Hindlimb muscle (tissue), 1 donor: ENCODE measurements at places on chromosomes 1 and 21. TPM values are rescaled to one million over a fixed set of nuclear protein-coding genes. Genes with fewer than 3 reads are reported as not detected.
A peak's percentile ranks its signal among the peaks of the same experiment; 100 is the strongest.

GRCh38 chr21:36431252-36431651 is 46.1 kb downstream of the CHAF1B start:
- no peak for DNase-seq

DNA sequence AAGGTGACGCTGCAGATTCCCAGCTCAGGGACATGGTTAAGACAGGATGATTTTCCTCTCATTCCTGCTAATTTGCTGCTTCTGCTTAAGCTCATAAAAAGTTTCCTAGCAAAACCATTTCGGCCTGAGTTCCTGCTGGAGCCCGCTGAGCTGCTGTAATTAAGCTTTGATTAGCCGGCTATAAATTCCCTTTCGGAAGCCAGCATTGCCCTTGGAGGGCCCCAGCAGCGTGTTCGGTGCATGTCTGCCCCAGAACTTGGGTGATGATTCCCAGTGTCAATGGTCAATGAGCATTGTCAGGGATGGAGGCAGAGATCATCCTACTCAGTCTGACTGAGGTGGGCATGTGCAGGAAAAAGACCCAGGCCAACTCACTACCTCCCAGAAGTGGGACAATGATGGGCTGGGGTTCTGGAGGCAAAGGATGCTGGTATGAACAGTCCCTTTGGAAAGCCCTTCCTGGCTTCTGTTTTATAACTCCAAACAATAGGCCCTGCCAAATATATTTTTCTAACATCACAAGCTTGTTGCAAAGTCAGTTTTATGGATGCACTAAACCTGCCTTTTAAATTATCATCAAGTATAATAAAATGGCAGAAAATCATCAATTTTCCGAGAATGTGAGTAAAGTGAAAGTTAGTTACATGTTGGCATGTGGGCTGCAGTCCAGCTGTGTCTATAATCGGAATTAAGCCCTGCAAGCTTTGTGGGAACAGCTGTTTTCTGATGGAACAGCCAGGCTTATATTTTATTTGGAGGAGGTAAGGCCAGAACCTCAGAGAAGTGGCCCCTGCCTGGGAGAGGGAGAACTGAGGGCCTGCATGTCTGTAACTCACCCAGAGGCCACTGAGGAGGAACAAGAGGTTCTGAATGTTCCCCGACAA is 257.1 kb downstream of the GRIK3 start:
- no peak for DNase-seq

GRCh38 chr21:29018540-29018939 is 609 bp downstream of the RWDD2B start:
- DNase-seq: no peak

GRCh38 chr21:32131960-32132359 is 146.9 kb downstream of the MIS18A start:
- no peak for DNase-seq

GRCh38 chr1:203130358-203130985 is 2.9 kb downstream of the ADORA1 start:
- no peak for DNase-seq

DNA sequence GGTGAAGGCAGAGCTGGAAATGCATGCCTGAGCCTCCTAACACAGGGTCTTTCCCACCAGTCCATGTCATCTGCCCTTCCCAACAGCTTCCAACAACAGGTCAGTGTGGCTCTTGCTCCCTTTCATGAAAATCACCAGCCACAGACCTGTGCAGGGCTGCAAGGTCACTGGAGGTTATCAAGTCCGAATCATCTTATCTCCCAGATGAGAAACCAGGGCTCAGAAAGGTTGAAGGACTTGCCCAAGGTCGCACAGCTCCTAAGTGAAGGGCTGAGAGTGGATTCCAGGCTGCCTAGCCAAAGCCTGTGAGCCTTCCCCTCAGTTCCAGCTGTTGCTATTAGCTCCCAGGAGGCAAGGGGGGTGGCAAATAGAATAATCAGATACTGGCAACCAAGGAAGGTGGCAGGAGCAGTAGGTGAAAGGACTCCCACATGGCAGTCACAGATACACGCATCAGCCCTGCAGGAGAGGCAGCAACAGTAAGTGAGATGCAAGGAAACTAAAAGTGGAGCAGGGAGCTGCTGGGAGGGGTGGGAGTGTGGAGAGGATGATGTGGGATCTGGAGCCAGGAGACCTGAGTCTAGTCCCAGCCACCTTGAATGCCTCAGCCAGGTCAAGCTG is 74.2 kb downstream of the SSBP3 start:
- DNase-seq: no peak

DNA sequence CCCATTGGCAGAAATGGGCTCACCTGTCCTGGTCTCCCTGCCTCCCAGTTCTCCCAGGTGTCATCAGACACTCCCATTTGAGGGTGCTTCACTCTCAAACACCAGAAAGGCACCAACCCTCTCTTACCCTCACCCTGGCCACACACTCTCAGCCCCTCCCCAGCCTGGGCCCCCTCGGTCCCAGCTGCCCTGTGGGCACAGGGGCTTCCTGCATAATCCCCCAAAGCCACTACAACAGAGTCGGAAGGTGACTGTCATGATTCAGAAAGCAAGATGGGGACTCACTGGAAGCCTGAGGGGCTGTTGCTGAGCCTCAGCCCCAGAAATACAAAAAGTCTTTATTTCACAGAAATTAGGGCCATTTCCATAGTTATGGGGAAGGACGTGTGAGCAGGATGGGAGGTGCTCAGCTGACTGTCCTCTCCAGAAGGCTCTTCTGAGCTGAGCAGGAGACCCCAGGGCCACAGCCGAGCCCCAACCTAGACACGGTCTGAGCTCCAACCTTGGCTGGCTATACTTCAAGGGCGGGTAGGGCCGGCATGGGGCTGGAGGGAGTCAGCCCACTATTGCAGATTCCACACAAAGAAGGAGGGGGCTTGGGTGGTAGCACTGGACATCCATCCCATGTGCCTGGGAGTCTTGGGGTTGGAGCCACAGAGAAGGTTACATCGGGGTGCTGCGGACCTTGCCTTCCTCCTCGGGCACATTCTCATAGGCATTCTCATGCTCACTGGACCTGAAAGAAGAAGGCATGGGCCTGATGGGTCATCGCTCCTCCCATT is 6.3 kb downstream of the PDZK1IP1 start:
- no peak for DNase-seq

Gene GPR52
- not detected for polyA plus RNA-seq

Gene FNBP1L
- polyA plus RNA-seq: 44.1 TPM

Gene NEXN
- polyA plus RNA-seq: 228 TPM

DNA sequence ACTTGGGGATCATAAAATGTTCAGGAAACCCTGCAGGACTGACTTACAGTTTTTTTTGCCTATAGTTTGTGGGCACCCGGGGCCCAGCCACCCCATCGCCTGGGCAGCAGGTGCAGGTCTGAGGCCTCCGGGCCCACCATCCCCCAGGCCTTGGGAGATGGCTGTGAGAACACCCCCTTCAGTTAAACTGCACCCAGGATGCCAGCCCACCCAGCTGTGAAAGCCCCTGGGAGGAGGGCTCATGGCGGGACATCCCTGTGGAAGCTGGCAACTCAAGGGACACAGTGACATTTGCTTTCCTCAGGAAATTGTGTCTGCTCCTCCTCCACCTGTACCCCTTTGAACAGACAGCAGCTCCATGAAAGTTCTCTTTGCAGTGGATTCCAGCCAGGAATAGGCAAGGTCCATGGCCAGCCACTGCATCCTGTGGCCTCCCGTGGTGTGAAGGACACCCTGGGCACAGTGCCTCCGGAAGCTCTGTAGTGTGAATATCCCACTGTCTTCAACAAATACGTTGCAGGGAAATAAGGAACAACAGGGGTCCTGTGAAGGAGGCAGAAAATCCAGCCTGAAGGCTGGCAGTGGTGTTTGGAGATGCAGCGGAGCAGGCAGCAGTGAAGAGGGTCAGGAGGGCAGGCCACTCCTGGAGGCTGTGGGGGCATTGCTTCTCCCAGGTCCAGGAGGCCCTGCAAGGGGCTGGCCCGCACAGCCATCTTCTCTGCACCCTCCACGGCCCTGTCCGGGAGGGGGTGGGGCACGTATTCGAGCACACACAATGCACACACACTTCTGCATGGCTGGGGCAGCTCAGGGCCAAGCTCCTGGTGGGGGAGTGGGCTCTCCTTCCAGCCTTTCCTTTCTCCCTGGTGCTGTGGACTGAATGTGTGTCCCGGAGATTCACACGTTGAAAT is 2.1 kb upstream of the OBSCN start:
- no peak for DNase-seq

Gene NBPF9
- 35.6 TPM for polyA plus RNA-seq

DNA sequence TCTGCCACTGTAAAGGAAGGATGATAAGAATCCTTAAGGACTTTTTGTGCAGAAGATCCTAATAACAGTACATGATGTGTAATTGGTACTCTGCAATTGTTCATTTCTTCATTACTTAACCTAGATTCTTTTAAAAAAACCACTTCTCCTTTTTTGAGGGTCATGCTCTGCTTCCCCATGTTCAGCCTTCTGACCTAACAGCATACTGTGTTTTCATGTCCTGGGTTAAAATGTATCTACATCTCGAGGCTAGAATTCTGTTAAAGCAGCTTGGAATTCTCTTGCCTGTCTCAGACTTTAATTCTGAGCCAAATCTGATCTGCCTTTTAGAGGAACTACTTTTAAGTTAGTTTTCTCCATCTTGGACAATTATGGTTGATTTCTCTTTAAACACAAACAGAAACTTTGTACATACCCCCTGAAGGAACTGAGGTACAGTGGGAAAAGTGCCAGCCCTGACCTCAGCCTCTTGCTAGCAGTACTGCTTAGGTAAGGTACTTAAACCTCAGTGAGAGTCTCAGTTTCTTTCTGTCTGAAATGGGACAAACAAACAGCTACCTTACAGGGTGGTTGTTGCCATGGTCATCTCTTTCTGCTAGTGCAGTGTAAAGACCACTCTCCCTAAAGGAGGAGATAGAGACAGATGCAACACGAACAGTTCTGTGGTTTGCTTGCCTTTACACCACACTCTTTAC is 103.2 kb upstream of the DYNLT5 start:
- DNase-seq: no peak

Gene SRGAP2C
- 35.3 TPM for polyA plus RNA-seq

DNA sequence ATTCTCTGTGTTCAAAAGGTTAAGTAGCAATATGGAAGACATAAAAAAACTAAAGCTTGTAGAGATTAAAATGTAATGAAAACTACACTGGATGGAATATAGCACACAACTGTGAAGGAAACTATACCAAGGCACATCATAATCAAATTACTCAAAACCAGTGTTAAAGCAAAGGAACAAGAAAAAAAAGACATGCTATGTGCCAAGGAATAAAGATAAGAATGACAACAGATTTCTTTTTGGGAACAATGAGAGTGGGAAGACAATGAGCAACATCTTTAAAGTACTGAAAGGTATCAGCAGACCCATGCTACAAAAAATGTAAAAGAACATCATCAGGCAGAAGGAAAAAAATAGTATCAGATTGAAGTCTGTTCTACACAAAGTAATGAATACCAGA is 157.8 kb downstream of the VPS13D start:
- no peak for DNase-seq

- no peak for DNase-seq
Measured at GRCh38 chr1:170470121-170470520, 61.8 kb upstream of the GORAB start.

Gene KRTAP19-1
- not detected for polyA plus RNA-seq

Gene ZFP69
- 5.0 TPM for polyA plus RNA-seq

- no peak for DNase-seq
Measured at GRCh38 chr1:198199105-198199504, 42.3 kb downstream of the NEK7 start.

- DNase-seq: no peak
Measured at GRCh38 chr21:33266789-33267135, 595 bp downstream of the IL10RB start.

Gene NBPF26
- 23.2 TPM for polyA plus RNA-seq

DNA sequence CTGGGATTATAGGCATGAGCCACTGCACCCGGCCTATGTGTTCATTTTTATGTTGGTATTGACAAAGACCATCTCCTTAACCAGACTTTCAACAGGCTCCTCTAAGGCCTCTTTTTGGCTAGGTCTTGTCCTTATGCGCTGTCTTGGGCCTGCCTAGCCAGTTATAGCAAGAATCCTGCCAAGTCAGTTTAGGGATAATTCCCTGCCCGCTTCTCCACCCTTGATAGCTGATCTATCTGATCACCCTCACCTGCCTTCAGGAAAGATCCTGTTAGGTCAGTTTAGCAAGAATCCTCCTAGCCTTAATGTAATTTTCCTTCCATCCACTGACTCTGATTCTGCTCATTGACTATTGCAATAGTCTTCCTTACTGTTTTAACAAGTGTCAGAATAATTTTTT is 2.4 kb upstream of the B4GALT3 start:
- DNase-seq: no peak

Gene FCGR3A
- 3.4 TPM for polyA plus RNA-seq

GRCh38 chr1:211580303-211580687 is 1.3 kb upstream of the SLC30A1 start:
- no peak for DNase-seq

GRCh38 chr1:112870887-112871646 is 84.9 kb downstream of the SLC16A1 start:
- DNase-seq: no peak

GRCh38 chr1:88983791-88984559 is 8.5 kb downstream of the KYAT3 start:
- peak; percentile 41 for DNase-seq

GRCh38 chr1:64077281-64077940 is 126.0 kb upstream of the UBE2U start:
- DNase-seq: no peak

GRCh38 chr1:203046984-203047630 is 20.8 kb downstream of the PPFIA4 start:
- DNase-seq: no peak

Gene GABRD
- polyA plus RNA-seq: 1.1 TPM

- DNase-seq: no peak
Measured at GRCh38 chr1:172279939-172280636, 140.4 kb upstream of the C1orf105 start.

Gene CACNA1S
- polyA plus RNA-seq: 66.3 TPM

GRCh38 chr21:45073301-45074047 is 906 bp upstream of the ADARB1 start:
- DNase-seq: no peak

- DNase-seq: peak; percentile 56
Measured at GRCh38 chr1:101484689-101485338, 248.0 kb downstream of the S1PR1 start.
